ENCODE measurements at places on chromosomes 3 and 15.

GRCh38 chr15:46177219-46177618 lies 542.4 kb downstream of the SQOR start:
- DNase-seq, result no peak

GRCh38 chr15:39801641-39802309 lies 19.1 kb upstream of the FSIP1 start:
- DNase-seq, result peak; percentile 11

- peak; percentile 42 for DNase-seq
These were observed 7.2 kb upstream of the SCAMP5 start for GRCh38 chr15:74988007-74988800.

GRCh38 chr15:37933666-37934065 lies 774 bp upstream of the TMCO5A start:
- no peak for DNase-seq
